Right ventricle myocardium superior (tissue), 1 donor: ENCODE measurements at places on chromosomes 7 and 10.
A peak's percentile ranks its signal among the peaks of the same experiment; 100 is the strongest.

DNA sequence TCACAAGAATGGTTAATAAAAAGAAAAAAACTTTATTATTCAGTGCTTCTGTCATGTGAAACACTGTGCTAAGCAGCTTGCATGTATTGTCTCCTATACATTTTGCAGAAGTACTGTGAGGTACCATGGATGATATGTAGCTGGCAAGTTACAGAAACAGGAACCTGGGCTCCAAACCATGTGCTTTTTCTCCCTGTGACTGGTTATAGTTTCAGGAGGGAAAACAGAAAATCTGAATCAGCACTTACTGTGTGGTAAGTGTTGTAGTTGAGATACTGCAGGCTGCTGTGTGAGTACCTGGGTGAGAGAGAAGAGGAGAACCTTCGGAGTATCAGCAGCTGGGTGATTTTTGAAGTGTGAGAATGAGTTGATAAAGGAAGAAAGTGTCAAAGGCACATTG, 285.0 kb downstream of the SUGCT start:
- no peak for DNase-seq

GRCh38 chr10:74969530-74969929, 141.9 kb upstream of the SAMD8 start:
- DNase-seq, result no peak

GRCh38 chr7:156219307-156220077, 407.2 kb upstream of the SHH start:
- DNase-seq, result no peak

GRCh38 chr7:137196648-137197047, 146.9 kb downstream of the PTN start:
- DNase-seq, result no peak

- no peak for DNase-seq
Observed at GRCh38 chr10:6766131-6766801, 186.2 kb upstream of the PRKCQ start.

GRCh38 chr7:86932038-86932512, 127.4 kb downstream of the ELAPOR2 start:
- DNase-seq, result no peak

DNA sequence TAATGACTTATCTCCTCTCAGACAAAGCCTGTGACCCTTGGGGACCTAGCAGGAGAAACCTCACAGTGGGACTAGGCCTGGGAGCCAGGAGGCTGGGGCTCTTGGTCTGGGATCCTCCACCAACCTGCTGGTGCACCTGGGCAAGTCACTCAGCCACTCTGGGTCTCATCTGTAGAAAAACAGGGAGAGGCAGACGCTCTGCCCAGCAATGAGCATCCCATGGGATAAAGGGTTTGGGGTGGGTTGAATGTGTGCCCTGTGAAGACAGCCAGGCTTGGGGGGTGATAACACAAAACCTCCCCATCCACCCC, 81.6 kb downstream of the ZMIZ1 start:
- DNase-seq, result no peak

DNA sequence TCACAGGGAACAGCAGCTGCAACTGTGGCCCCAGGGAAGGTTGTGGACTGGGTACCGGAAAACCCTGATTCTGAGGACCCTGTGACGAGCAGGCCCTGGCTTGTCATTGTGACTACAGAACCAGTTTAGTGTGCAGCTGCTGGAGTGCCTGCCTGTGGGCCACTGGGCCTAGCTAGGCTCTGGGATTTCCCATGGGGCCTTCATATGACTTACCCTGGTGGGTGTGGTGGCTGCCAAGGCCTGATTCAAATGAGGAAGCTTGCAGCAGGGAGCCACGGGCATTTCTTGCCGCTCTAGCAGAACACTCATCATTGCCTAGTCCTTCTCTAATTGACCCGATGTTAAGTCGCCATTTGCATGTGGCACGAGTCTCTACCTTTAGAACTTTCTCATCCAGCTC, 14.7 kb upstream of the CAMK2G start:
- DNase-seq, result peak; percentile 76

- no peak for DNase-seq
Observed at GRCh38 chr10:19058046-19058445, 9.4 kb downstream of the MALRD1 start.

GRCh38 chr7:45601816-45602540, 27.8 kb downstream of the ADCY1 start:
- no peak for DNase-seq

GRCh38 chr10:9229702-9230244, 1175.3 kb downstream of the GATA3 start:
- DNase-seq, result no peak

- DNase-seq, result no peak
Observed at GRCh38 chr7:134553976-134554375, 5.1 kb downstream of the AKR1B15 start.

- DNase-seq, result no peak
Observed at GRCh38 chr7:69765879-69766278, 167.6 kb downstream of the AUTS2 start.

- no peak for DNase-seq
Observed at GRCh38 chr10:35271086-35271858, 65.0 kb upstream of the CCNY start.

DNA sequence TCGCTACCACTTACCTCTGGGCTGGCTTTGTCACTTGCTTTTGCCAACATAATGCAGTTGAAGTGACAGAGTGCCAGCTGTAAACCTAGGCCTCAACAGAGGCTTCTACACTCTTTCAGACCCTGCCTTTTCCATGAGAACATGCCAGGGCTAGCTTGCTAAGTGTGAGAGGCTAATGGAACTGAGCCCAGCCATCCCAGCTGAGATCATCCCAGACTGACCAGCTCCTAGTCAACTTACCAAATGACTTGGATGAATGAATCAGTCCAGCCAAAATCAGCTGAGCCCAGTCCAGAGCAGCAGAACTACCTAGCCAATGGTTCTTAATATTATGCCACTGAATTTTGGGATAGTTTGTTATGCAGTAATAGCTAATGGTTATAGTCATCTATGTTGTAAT, 34.7 kb upstream of the MKLN1 start:
- DNase-seq, result peak; percentile 71

GRCh38 chr10:126215746-126216631, 172.3 kb downstream of the ADAM12 start:
- no peak for DNase-seq

DNA sequence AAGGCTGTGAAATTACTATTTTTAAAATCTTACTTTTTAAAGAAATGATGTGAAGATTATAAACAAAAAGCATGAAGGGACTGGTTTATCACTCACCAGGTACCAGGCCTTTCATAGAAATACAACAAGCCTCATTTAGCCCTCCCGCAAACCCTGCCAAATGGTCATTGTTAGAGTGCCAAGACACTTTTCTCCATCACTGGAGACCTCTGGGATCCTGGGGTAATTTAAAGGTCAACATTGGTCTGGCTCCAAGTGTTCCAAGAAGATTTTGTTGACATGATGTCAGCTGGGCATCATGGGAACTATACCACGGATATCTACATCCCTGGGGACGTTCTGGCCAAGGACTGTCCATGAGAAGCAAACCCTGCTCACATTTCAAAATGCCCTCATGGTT, 138.0 kb upstream of the FRMD4A start:
- no peak for DNase-seq

DNA sequence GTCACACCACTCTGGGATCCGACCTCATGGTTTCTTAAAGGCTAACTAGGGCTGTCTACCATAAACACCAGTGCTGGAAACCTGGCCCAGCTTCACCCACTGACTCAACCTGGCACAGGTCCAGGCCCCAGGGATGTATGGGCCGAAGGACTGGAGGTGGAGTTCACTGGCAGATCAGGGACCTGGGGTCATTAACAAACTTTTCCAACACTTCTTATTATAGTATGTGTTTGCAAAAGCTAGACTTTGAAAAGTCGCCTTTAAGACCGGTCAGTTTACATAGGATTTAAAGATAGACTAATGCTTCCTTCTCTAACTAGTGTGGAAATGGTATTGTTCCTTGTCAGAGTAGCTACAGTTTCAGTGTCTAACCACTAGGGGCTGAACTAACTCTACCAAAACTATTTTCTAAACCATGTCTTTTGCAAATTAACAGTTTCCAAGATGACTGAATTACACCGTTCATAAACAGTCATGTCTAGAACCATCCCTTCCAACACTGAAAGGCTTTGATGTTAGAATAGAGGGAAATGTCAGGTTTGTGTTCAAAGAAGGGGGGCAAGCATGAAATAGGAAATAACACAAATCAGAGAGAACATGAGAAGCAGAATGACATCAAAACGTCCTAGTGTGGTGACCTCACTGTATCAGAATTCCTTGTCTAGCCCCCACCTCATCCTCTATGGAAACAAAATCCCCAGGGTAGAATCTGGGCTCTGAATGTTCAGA, 29.7 kb downstream of the STN1 start:
- DNase-seq, result peak; percentile 69

- DNase-seq, result no peak
Observed at GRCh38 chr10:24683554-24683953, 40.1 kb downstream of the ARHGAP21 start.

DNA sequence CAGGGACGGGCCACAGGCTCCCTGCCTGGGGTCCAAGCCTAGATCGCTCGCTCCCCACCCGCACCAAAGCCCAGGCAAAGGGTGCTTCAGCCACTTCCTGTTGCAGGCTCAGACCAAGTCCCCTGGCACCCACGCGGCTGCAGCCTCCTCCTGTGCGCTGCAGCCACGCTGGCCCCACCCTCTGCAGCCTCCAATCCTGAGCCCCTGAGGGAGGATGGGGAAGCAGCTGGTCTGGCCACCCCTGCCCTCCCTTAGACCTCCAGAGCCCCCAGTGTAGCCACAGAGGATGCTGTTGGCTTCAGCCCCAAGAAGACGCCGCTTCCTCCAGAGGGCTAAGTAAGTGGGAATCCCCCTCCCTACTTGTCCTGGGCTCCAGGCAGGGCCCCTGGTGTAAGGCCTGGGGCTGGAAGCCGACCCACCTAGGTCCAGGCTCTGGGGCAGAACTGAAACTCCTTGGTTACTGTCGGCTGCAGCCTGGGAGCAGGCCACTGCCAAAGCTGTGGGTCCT, 9.4 kb downstream of the LIMK1 start:
- DNase-seq, result peak; percentile 82

DNA sequence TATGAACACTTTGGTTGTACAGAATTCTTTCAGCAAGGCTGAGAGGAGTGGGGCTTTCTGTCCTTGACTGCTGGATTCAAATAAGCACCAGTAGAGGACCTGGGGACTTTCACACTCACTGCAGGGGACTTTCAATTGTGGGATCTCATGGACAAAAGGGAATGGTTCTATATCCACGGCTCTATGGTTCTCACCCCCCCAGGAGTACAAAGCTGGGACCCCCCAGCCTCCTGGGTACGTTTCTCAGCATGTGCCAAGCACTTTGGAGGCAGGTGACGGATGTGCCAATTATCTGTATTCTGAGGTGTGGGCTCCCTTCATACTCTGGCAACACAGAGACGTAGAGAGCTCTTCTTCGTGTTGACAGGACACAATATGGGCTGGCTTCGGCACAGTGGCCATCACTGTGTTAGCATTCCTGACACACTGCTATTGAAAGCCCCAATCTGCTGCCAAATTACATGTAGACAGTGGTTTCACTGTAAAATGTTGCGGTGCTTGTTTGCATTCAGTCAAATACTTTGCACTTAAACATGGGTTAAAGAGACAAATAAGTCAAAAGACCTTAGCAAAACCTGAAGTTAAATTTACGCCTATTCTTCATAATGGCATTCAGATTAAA, 92.7 kb upstream of the SAMD8 start:
- DNase-seq, result no peak

DNA sequence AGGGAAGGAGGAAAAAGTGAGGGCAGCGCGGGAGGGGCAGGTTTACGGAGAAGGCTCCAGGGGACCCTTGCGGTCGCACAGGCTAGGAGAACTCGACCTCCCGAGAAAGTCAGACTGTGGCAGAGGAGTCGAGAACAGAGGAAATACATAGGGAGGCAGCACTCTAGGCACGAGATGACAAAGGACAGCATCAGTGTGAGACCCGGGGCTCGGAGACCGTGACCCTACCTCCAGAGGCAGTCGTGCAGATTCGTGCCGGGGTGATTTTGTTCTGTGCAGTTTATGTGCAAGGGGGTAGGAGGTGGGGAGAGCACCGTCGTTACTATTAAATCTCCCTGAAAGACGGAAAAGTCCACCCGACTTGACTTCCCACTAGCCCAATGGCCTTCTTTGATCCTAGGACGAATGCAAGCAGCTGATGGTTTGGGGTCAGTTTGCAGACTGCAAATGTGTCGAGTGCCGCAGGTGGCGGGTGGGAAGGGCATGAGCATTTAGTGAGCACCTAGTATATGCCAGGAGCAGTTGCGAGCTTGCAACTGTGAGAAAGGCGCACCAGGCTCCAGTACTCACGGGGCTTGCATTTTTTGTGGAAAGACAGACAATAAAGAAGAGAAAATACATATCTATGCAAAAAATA, 674 bp upstream of the OSBPL3 start:
- peak; percentile 52 for DNase-seq

- no peak for DNase-seq
Observed at GRCh38 chr10:109207361-109207760, 716.0 kb downstream of the XPNPEP1 start.

- DNase-seq, result no peak
Observed at GRCh38 chr7:120794106-120794729, 63.7 kb downstream of the TSPAN12 start.

DNA sequence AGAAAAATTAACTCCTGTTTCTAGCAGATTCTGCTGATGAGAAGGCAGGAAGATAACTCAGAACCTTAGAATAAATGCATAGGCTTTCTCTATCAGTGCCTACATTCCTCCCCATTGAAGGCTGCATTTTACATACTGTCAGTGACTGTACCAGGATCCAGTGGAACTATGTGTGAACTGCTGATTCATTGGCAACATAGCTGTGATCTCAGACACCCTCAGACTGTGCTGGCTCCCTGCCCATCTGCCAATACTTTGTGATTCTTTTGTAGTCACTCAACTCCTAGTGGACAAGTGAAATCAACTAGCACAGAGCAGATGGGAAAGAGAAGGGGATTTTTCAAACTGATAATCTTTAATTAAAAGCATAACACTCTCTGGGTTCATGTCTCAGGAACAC, 375.8 kb downstream of the MDFIC start:
- DNase-seq, result no peak

GRCh38 chr10:52811776-52812175, 39.2 kb upstream of the MBL2 start:
- no peak for DNase-seq

DNA sequence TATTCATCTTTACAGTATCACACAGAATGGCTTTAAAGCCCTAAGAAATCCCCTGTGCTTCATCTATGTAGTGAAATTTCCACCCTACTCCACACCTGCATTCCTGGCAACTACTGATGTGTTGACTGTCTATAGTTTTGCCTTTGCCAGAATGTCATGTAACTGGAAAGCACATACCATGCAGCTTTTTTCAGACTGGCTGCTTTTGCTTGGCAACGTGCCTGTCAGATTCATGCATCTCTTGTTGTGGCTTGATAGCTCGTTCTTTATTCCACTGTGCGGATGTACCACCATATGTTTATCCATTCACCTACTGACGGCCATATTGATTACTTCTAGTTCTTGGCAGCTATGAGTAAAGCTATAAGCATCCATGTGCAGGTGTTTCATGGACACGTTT, 30.6 kb downstream of the RBM17 start:
- no peak for DNase-seq

- no peak for DNase-seq
Observed at GRCh38 chr7:88500131-88500530, 193.4 kb upstream of the STEAP4 start.

- no peak for DNase-seq
Observed at GRCh38 chr10:1187151-1187854, 131.1 kb downstream of the WDR37 start.
